ENCODE measurements at places on chromosomes 16 and 17. TPM values are rescaled to one million over a fixed set of nuclear protein-coding genes. Genes with fewer than 3 reads are reported as not detected.

- no peak overlapping the region for H3K4me3 ChIP-seq
- peaks cover 27% of the 10 kb centered on the region for H3K4me1 ChIP-seq
- DNase-seq = no peak
- peak overlapping the region; percentile 31 for H3K27ac ChIP-seq
These were observed 4.3 kb downstream of the RNF43 start for GRCh38 chr17:58412961-58413586.

DNA sequence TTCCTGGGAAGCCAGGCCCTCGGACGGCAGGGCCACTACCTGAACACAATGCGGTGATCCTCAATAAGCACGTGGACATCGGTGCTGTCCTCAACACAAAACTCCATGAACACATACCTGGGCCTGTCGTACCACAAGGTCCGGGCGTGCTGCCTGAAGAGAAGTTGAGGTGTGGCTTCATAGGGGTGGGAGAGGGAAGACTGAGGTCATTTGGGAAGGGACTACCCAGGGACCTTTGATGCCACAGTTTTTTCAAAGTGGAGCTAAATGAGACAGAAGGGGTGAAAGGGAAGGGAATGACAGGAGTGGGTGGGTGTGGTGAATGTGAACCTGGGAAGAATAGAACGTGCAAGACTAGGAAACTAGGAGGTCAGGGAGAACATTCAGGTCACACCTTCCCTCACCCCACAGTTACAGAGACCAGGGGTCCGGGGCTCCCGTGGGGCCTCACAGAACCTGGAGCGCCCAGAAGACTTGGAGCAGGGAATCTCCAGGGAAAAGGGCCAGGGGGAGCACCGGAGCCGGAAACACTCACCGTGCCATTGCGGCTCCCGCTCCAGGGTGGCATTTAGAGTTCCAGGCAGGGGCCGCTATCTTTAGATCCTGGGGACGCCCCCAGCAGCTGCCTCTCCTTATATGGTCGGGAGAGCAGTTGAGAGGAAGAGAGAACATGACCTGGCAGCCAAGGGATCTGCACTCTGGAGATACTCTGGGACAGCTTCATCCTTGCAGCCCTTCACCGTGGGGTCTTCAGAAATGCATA is at the start of gene PTGES3L:
Gene PTGES3L, minus strand, starts transcription at position 570 of the 763 bp plus-strand sequence. Its CDS starts 27 bp downstream, at position 543.
- no peaks in the 10 kb centered on the region for H3K27me3 ChIP-seq
- H3K27ac ChIP-seq = peak within 1 kb of the TSS; percentile 97
- H3K4me3 ChIP-seq = peak within 1 kb of the TSS; percentile 100
- H3K36me3 ChIP-seq = peaks cover 15% of the 10 kb centered on the region
- peaks cover 32% of the 10 kb centered on the region for H3K4me1 ChIP-seq

GRCh38 chr16:22674832-22675191 is 139.2 kb upstream of the HS3ST2 start:
- no peaks in the 10 kb centered on the region for H3K36me3 ChIP-seq
- no peak for DNase-seq
- H3K4me3 ChIP-seq = no peak overlapping the region
- no peak overlapping the region for H3K27ac ChIP-seq
- no peaks in the 10 kb centered on the region for H3K4me1 ChIP-seq

GRCh38 chr16:13873835-13874438 is 46.0 kb upstream of the ERCC4 start:
- H3K27ac ChIP-seq = no peak overlapping the region
- H3K4me1 ChIP-seq = no peaks in the 10 kb centered on the region
- DNase-seq = no peak
- H3K36me3 ChIP-seq = no peaks in the 10 kb centered on the region

- H3K27me3 ChIP-seq = peaks cover 14% of the 10 kb centered on the region
- H3K4me3 ChIP-seq = no peak overlapping the region
- H3K4me1 ChIP-seq = no peaks in the 10 kb centered on the region
- no peak for DNase-seq
These were observed 11.0 kb upstream of the CAPNS2 start for GRCh38 chr16:55555436-55555835.

DNA sequence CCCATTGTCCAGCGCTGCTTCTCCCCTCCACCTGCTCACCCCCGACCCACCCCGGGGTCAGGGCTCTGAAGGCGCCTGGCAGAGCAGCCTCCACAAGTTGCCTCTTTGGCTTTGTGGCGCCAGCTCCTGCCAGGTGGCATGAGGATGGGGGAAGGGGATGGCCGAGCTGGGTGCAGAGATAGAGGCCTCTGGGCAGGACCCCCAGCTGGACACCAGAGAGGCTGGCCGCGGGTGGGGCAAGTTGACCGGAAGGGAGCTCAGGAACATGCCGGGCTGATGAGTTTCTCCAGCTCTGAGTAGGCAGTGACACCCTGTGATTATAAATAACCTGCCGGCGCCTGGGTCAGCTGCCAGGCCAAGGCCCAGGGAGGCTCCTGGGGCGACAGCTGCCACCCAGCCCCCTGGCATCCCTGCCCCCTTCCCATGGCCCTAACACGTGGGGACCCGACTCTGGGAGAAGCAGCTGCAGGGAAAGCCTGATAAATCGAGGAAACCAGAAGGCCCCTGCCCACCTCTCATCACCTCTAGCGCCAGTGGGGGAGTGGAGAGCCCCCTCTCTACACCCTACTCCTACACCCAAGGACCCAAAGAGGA is 729 bp downstream of the P2RX5 start:
- H3K27ac ChIP-seq = peak overlapping the region; percentile 28
- peaks cover 30% of the 10 kb centered on the region for H3K4me1 ChIP-seq
- no peaks in the 10 kb centered on the region for H3K27me3 ChIP-seq
- DNase-seq = no peak
- H3K36me3 ChIP-seq = peaks cover 15% of the 10 kb centered on the region
- H3K4me3 ChIP-seq = peak overlapping the region; percentile 85

DNA sequence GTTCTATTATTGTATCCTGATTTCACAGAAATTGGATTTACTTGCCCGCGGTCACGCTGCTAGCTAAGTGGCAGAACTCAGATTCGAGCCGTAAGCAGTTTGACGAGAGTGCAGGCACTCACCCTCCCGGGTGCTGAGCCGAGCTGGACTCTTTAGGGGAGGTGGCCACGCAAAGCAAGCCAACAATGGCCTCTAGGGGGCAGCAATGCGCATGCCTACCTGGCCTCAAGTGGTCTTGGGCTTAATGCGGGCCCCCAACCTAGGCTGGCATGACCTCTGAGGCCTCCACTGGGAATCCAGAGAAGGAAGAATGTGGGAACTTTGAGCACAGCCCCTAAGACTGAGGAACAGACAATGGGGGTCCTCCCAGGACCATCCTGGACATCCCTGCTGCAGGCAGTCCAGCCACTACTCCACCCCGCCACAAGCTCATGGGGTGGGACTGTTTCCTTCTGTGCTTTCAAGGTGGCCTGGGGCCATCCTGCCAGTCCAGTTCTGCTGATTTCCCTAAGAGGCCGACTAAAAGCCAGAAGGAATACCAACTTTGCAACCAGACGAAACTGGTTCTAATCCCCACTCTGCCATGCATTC is 276.5 kb downstream of the XYLT1 start:
- H3K4me3 ChIP-seq = no peak overlapping the region
- no peak overlapping the region for H3K27ac ChIP-seq
- DNase-seq = peak; percentile 64
- no peaks in the 10 kb centered on the region for H3K4me1 ChIP-seq

SMTNL2 gene
- total RNA-seq = not detected

- H3K4me3 ChIP-seq = no peak within 1 kb of the TSS
- no peak within 1 kb of the TSS for H3K27ac ChIP-seq
- peaks cover 26% of the 10 kb centered on the region for H3K27me3 ChIP-seq
- peak; percentile 83 for DNase-seq
- no peaks in the 10 kb centered on the region for H3K36me3 ChIP-seq
These were observed at the start of gene RUNDC3A for GRCh38 chr17:44308320-44308818. RUNDC3A (plus strand) TSS chr17:44308601; CDS start chr17:44308833, 232 bp downstream.

- peaks cover 1% of the 10 kb centered on the region for H3K36me3 ChIP-seq
- H3K4me1 ChIP-seq = peaks cover 24% of the 10 kb centered on the region
- no peak within 1 kb of the TSS for H3K27ac ChIP-seq
- DNase-seq = no peak
- H3K27me3 ChIP-seq = peaks cover 97% of the 10 kb centered on the region
- H3K4me3 ChIP-seq = no peak within 1 kb of the TSS
These were observed at the start of gene HOXB13 for GRCh38 chr17:48728232-48729231. HOXB13 (minus strand) TSS chr17:48728750; CDS start chr17:48728593, 157 bp downstream.

DNA sequence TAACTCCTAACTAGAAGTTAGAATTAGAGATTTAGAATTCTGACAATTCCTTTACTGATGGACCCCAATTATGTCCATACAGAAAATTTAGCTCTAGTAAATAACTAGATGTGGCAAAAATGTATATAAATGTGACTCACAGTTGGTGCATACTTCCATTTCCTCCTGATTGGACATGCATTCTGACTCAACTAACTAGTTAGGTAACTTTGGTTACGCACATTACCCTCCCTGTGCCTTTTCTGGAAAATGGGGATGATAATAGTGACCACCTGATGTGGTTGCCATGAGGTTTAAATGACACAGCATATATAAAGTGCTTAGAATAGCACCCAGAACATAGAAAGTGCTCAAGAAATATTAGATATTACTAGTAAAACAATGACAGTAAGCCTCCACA is 550.0 kb upstream of the SALL1 start:
- H3K27ac ChIP-seq = no peak overlapping the region
- no peak overlapping the region for H3K4me3 ChIP-seq
- H3K4me1 ChIP-seq = no peaks in the 10 kb centered on the region
- no peaks in the 10 kb centered on the region for H3K27me3 ChIP-seq
- H3K36me3 ChIP-seq = peaks cover 2% of the 10 kb centered on the region

TNFSF12 gene
- 59.4 TPM for total RNA-seq

TMEM238L gene
- not detected for total RNA-seq

CLEC18A gene
- total RNA-seq = 0.29 TPM

TNK1 gene
- total RNA-seq = 0.54 TPM

GRCh38 chr17:5715478-5715877 is 131.2 kb upstream of the NLRP1 start:
- no peaks in the 10 kb centered on the region for H3K36me3 ChIP-seq
- peaks cover 30% of the 10 kb centered on the region for H3K27me3 ChIP-seq
- H3K4me3 ChIP-seq = no peak overlapping the region
- no peak for DNase-seq

DNA sequence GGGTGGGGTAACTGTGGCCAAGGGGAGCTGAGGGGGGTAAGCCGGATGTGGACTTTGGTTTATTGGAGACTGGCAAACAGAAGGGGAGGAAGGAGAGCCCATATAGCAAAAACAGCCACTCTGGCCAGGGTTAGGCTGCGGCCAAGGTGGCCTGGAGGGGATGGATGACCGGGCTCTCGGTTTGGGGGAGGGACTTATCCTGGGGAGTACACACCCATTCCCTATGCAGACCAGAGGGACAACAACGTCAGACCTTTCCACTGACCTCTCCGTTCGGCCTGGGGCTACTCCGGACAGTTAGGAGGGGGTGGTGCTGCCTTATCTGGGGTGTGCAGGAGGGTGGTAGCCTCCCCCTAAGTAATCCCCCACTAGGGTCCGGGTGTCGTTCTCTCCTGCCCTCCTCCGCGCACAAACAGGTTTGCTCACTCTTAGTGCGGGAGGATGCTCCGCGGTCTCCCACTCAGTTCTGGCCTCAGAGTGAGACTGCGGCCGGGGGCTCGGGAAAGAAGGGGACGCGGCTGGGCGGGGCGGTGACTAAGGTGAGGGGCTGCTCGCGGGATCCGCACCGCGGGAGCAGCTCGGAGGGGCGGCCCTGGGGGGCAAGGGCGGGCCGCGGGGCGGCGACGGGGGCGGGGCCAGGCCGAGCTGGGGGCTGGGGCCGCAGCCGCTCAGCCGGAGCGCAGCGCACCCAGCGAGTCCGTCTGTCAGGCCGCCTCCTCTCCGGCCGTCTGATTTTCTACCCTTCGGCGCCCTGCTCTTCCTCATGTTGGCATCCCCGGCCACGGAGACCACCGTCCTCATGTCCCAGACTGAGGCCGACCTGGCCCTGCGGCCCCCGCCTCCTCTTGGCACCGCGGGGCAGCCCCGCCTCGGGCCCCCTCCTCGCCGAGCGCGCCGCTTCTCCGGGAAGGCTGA is at the start of gene WNK4:
Gene WNK4, plus strand, starts transcription at position 675 of the 915 bp plus-strand sequence. Its CDS starts 89 bp downstream, at position 764.
- peaks cover 32% of the 10 kb centered on the region for H3K36me3 ChIP-seq
- DNase-seq = no peak
- H3K4me3 ChIP-seq = no peak within 1 kb of the TSS
- no peak within 1 kb of the TSS for H3K27ac ChIP-seq
- H3K4me1 ChIP-seq = peaks cover 28% of the 10 kb centered on the region

DNA sequence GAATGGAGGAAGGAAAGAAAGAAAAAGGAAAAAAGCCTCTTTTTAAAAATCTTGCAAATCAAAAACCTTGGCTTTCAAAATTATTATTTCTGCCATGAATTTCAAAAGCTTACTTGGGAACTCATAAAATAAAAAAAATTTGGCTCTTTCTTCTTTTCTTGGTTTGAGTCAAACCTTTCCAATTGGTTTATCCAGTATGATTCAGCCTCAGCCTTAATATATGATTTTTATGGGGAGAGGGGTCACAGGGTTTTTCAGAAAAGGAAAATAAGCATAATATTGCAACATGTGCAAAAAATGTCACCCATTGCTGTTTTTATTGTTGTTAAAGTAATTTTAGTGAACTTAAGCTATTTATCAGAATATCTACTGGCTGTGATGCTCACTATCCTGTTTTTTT is 31.2 kb upstream of the HAPSTR1 start:
- DNase-seq = no peak
- peaks cover 3% of the 10 kb centered on the region for H3K27me3 ChIP-seq
- H3K4me3 ChIP-seq = no peak overlapping the region

DNA sequence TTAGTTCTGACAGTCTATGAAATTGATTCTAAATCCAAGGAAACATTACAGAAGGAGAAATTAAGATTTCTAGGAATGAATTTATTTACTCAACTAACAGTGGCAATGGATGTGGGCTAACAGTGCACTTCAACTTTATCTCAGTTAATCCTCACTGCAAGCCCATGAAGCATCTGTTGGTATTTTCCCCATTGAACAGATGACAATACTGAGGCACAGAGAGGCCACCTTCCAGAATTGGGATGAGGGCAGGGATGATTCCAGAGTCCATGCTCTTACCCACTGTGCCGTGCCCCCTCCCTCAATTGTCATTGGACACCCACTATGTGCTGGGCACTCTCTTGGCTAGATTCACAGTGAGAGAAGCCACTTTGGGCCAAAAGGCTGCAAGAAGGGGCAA is 89.0 kb downstream of the XYLT1 start:
- H3K4me1 ChIP-seq = peaks cover 40% of the 10 kb centered on the region
- no peaks in the 10 kb centered on the region for H3K36me3 ChIP-seq
- no peak overlapping the region for H3K27ac ChIP-seq
- no peak for DNase-seq
- H3K27me3 ChIP-seq = no peaks in the 10 kb centered on the region

EVI2B gene
- 51.5 TPM for total RNA-seq

ACSM5 gene
- not detected for total RNA-seq

CD300E gene
- total RNA-seq = not detected

GRCh38 chr16:28011971-28012445 is 51.5 kb downstream of the GSG1L start:
- H3K36me3 ChIP-seq = no peaks in the 10 kb centered on the region
- H3K4me3 ChIP-seq = no peak overlapping the region
- peaks cover 11% of the 10 kb centered on the region for H3K27me3 ChIP-seq
- no peak for DNase-seq

COX6A2 gene
- total RNA-seq = not detected

GRCh38 chr17:20924306-20924705 is 118.5 kb downstream of the USP22 start:
- no peak overlapping the region for H3K4me3 ChIP-seq
- H3K4me1 ChIP-seq = peaks cover 1% of the 10 kb centered on the region
- H3K27me3 ChIP-seq = peaks cover 31% of the 10 kb centered on the region
- no peak overlapping the region for H3K27ac ChIP-seq

CMTM2 gene
- total RNA-seq = 1.1 TPM
